ENCODE measurements at places on chromosomes 3 and 15. TPM values are rescaled to one million over a fixed set of nuclear protein-coding genes. Genes with fewer than 3 reads are reported as not detected.

- no peak for DNase-seq
Observed at GRCh38 chr3:9806688-9807589, 3.1 kb upstream of the TTLL3 start.

DNA sequence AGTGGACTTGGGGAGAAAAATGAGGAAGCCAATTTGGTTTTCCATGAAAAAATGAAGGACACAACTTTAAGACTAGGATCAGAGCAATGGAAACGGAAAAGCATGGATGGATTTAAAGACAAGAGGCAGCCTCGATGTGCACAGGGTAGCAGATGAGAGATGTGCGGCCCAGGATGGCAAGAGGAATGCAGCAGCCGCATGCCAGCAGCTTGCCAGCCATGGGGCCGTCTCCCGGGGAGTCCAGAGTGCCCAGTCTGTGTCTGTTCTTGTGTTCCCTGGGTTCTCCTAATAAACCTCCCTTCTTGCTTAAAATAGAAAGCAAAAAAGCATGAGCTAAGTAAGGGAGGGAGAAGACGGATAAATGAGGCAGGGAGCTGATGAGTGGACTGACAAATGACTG is 68.0 kb upstream of the IQSEC1 start:
- no peak for DNase-seq

DNA sequence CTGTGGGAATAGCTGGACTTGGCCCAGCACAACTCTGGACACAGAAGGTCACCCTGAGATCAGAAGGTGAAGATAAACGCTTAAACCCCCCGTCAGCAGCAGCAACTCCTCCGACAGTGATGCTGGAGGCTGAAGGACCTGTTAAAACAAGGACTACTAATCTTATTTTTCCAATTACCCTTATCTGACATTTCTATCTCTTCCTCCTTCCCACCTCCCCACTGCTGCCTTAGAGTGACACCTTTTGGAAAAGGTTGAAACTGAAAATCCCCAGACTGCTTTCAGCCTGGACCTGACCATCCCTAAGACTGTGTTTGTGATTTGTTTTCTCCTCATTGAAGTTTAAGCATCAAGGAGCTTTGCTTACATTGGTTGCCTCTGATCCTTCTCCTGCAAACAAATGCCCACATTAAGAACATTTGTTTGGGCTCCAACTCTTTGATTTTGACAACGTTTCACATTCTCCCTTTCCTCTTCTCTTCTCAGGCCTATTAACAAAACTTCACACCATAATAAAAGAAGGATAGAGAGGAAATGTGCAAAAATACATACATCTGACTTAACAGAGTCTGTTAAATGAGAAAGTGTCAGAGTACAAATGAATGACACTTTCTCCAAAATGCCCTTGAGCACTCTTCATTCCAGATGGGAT is 410.6 kb upstream of the WNT5A start:
- DNase-seq = no peak

- no peak for DNase-seq
Observed at GRCh38 chr15:91632981-91633380, 220.5 kb upstream of the SLCO3A1 start.

DNA sequence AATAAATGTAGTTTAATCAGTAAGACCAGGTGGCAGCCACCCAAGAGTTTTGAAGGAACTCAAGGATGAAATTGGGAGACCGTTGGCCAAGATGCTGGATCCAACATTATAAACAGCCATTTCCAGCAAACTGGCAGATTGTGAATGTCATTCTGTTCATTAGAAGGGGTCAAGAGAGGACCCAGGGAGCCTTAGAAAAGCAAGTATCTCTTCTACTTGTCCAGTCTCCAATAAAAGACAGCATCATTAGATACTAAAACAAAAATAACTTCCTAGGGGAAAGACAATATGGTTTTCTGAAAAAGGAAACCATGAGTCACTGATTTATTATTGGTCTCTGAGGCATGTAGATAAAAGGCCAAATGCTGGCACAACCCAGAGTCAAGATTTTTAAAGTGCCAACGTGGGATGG is 67.9 kb downstream of the GADL1 start:
- DNase-seq = no peak

GRCh38 chr3:160684368-160684740 is 7.4 kb downstream of the ARL14 start:
- no peak for DNase-seq

- no peak for DNase-seq
Observed at GRCh38 chr3:116474032-116474780, 28.9 kb upstream of the LSAMP start.

GRCh38 chr3:146142757-146143156 is 18.2 kb downstream of the PLOD2 start:
- no peak for DNase-seq

- DNase-seq = no peak
Observed at GRCh38 chr15:93428807-93429351, 339.9 kb upstream of the RGMA start.

DNA sequence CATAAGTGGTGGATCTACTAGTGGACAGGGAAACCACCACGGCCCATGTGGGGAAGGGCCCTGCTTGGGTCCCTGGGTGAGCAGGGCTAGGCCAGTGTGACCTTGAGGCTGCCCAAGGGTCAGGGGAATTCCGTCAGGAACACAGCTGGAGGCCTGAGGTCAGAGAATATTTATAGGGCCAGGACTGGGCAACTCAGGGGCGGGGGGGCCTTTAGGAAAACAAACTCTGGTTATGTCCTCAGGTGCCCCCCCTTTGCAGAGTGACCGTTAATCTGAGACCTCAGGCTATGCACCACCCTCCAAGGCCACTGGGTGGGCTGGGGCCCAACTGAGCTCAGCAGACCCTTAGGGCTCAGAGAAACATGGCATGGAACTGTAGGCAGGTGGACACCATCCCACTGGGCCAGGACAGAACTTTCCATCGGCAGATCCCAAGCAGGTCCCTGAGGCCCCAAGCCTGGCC is 2.5 kb downstream of the TWF2 start:
- no peak for DNase-seq

DNA sequence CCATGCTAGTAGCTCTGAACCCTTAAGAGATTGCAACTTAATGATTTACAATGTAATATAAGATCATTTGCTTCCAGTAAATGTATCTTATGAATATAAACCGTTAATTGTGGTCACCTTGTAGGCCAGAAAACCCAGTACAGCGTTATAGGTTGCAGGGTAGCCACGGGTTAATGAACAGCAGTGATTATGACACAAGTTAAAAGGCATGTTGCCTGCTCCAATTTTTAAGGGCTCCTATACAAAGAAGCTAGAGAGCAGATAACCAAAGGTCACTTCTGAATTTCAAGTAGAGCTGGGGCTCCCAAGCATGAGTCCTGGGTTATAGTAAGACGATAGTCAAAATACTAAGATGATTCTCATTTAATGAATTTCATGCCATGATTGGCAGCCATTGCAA is 13.5 kb downstream of the GUCA1C start:
- DNase-seq = no peak

DNA sequence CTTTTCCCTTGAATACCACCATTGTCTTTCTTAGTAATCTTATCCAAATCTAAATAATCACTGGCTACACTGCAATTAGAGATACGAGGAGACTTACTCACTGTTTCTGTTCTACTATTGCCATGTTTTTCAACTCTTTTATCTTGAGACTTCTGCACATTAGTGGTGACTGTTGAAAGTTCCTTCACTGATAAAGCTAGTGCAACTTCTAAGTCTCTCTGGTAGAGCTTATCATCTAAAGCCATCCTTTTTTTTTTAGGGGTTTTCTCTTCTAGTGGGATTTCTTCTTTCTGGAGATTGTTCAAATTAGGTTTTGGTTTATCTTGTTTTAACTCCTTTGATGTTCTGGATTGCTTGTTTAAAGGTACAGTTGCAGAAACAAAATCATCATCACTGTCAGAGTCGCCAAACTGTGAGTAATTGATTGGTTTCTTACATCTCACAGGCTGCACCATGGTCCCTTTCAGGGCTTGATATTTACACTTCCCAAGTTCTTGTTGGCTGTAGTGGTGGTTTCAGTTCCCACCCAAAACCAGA is 37.7 kb downstream of the NCK1 start:
- no peak for DNase-seq

DNA sequence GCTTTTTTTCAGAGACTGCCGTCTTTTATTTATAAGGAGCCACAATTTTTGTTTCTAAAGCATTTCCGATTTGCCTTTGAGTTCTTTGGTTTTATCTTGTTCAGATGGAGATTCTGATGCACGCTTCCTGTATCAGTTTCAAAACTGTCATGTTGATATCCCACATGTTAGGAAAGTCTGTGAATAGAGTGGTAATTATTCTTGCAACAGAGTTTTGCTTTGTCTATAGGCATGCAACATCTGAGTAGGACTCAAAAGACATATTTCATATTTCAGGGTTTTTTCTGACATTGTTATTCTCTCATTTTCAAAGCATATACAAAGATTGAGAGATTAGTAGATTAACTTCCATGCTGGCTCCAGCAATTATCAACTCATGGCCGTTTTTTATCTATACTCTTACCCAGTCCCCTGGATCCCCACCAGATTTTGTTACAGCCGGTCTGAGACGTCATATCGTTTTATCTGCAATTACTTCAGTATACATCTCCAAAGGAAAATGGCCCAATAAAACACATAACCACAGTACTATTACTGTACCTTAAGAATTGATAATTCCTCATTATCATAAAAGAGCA is 22.4 kb downstream of the PAQR5 start:
- no peak for DNase-seq

- DNase-seq = no peak
Observed at GRCh38 chr3:59809016-59809415, 759.2 kb upstream of the CFAP20DC start.

GRCh38 chr3:34396956-34397355 is 598.5 kb downstream of the PDCD6IP start:
- no peak for DNase-seq

DNA sequence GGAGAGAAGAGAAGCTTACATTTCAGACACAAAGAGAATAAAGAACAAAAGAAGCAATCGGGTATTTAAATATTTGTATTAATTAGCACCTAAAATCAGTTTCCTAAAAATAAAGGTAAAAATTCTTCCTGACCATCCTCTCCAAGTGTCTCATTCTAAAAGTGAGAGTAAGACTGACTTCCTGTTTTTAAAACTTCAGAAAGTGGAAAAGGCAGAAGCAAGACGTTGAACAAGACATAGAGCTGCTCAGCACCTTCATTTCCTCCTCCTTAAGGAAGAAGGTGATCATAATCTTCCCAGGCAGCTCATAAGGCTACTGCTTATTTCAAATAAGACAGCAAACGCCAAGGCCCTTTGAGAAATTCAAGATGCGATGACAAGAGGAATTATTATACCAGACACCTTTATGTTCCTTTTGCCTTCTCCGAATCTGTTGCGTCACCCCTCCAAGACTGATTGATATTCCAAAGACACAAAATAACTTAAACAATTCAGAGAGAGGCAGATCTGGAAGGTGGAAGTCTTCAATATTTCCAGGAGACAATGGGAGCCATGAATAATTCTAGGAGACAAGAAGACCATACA is 238.8 kb upstream of the TLE3 start:
- no peak for DNase-seq

- DNase-seq = no peak
Observed at GRCh38 chr3:132311841-132312240, 5.4 kb upstream of the ACP3 start.

DNA sequence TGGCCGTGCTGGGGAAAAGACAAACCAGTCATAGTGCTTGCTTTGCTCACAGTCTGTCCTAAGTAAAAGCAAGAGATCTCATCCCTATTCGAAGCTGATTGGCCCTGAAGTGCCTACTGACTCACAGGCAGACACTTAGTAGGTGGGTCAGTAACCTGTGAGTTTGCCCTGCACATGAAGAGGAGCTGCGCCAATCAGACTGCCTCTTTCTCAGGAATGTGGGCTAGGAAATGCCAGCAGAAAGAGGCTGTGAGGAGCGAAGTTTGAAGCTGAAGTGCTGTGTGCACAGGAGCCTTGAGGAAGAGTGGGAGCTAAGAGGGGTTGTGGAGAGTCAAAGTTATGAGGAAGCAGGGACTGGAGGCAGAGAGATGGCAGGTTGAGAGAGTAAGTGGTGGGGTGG is 126.8 kb downstream of the IL20RB start:
- DNase-seq = no peak

DNA sequence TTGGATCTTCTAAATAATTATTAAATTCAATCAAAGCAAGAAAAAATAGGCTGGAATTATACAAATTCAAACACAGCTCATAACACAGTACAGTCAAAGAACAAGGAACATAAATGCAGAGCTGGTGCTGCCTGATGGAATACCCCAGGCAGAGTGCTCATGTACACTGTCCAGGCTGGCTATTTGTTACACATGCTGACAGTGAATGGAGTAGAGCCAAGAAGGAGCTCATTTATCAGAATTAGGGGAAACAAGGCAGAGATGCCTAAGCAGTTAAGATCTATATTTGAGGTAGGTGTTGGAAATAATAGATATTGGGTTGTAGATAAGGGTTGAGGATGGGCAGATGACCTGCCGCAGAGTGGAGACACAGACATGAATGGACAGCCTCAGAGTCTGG is 788.2 kb upstream of the ARPP21 start:
- DNase-seq = no peak

The CCR8 gene
- total RNA-seq = not detected

The SUCLG2 gene
- 57.4 TPM for total RNA-seq

The GOLGA8T gene
- 1.0 TPM for total RNA-seq

The GATM gene
- 10.1 TPM for total RNA-seq

The DLL4 gene
- total RNA-seq = 0.94 TPM

The PLSCR2 gene
- total RNA-seq = 0.39 TPM

Measured in WTC11 (cell line).